ENCODE measurements at places on chromosomes 2 and 18.

GRCh38 chr18:22398464-22398863, 19.3 kb downstream of the CTAGE1 start:
- DNase-seq = no peak

DNA sequence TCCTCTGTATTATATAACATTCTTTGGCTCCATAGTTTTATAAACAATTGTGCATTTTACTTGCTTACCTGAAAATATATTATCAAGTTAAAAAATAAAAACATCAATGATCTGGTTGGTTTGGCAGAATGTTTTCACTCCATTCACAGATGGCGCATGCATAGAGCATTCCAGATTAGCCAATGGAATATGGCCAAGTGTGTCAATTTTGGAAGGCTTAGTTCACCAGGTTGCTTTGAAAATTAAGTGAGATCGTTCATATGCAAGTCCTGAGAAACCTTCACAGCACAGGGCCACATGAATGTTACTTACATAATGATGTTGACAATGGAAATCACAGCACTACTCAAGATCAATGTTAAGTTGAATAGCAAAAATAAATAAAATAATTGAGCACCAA, 335.7 kb downstream of the GRB14 start:
- no peak for DNase-seq

- DNase-seq = no peak
These were observed 31.4 kb downstream of the QPCT start for GRCh38 chr2:37375741-37376288.

DNA sequence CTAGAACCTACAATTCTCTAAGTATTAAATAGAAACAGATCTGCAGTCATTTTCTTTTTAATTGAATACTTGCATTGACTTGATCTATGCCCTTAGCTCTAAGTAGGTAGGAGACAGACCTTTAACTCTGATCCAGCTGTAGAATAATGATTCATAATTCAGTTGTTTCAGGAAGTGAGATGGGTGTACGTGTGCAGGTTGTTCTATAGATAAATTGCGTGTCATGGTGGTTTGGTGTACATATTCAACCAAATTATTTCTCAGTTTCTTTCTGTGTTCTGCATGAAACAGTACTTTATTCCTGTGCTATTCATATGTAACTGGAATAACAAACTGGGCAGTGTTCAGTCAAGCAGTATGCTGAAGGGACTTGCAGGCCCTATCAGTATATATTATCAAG, 34.3 kb upstream of the CD226 start:
- DNase-seq = no peak

GRCh38 chr2:139165601-139166000, 385.4 kb upstream of the NXPH2 start:
- no peak for DNase-seq

All from smooth muscle cell of the brain vasculature (primary cell).